ENCODE measurements at places on chromosomes 6 and 20.

DNA sequence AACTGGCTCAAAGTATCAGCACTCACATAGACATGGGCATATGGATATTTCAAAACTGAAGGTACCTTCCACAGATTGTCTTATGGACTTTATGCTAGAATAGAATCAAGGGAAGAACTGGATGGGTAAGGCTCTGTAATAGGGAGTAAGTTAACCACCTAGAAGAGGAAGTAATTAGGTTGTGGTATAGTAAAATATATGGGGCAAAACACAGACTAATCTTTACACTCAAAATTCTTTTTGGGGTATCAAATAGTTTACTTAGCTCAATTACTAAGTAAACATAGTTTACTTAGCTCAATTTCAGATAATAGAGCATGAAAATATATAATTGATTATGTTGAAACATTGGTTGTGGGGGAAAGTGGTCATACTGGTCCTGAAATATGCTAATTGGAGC, 94.2 kb upstream of the ATXN1 start:
- DNase-seq = no peak

DNA sequence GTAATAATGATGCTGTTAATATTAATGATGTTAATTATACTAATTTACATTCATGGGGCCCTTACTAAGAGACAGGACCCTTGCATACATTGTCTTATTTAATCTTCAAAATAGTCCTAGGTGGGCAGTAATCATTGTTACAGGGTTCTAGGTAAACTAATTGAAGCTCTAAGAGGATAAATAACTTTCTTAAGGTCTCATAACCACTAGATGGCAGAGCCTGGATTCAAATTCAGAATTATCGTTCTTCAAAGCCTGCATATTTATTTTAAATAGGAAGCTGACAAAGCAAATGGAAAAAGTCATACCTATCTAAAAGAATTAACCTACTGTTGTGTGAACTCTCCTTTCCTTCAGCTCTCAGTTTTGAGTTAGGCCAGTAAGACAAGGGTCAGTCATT, 23.5 kb downstream of the PTCHD4 start:
- peak; percentile 29 for DNase-seq

GRCh38 chr6:56541741-56542360, 100.8 kb downstream of the DST start:
- DNase-seq = peak; percentile 32

GRCh38 chr6:30260036-30260504, 46.9 kb upstream of the TRIM26 start:
- no peak for DNase-seq

DNA sequence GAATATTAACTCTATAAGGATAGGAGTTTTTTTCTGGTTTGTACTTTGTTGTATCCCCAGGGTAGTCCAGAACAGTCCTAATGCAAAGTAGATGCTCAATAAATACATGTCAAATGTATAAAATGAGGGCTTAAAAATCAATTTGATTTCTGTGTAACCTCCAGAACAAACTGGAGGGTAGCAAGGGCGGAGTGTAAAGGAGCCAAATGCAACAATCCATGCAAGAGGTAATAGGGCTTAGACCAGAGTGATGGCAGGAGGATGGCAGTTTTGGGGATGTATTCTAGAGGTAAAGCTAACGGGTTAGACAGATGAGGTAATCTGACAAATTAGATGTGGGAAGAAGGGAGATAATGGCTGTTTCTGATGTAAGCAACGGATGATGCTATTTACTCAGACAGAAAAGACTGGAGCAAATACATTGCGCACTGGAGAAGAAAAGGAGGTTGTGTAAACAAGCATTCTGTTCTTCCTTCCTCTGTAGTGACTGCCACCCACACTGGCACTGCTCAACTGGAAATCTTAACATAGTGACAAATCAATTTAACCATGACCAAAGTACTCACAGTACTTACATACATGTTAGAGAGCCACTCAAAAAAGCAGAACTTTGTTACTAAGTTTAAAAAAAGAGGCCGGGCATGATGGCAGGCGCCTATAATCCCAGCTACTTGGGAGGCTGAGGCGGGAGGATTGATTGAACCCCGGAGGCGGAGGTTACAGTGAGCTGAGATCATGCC, 2.0 kb downstream of the ZNF318 start:
- no peak for DNase-seq

DNA sequence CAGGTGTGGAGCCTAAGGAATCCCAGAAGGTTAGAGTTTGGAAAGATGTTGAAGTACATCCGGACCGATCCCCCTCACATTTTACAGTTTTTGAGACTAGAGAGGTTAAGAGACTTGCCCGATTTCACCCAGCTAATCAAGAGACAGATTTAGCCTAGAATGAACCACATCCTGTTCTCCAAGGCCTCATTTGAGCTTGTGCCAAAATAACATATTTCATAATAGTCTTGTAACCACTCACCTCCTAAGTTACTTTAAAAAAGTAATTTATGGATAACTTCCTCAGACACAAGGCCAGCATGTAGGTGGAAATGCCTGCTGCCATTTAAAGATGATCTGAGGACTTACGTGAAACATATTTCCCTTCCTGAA, 39.8 kb upstream of the ARHGAP18 start:
- peak; percentile 67 for DNase-seq

DNA sequence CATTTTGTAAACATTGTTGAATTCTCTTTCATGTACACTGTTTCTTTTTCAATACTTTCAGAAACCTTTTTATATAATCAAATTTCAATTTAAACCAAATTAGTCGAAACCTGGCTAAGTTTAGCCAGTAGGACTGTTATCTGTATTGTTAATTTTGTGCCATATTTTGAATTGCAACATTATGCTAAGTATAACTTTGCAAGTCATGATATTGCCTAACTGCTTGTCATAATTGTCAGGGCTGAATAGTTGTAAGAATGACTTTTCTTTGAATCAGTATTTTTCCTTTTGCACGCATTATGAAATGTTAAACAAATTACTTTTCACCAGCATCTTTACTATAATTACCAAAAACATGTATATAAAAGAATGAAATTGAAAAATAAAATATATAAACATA, 82.7 kb downstream of the SAMD3 start:
- DNase-seq = no peak

GRCh38 chr6:144697369-144697760, 412.2 kb downstream of the UTRN start:
- DNase-seq = no peak

GRCh38 chr6:44177691-44178423, 19.2 kb downstream of the CAPN11 start:
- peak; percentile 37 for DNase-seq

GRCh38 chr6:101803136-101803535, 409.6 kb downstream of the GRIK2 start:
- DNase-seq = peak; percentile 10

Data from mesenchymal stem cell (in vitro differentiated cells and primary cell).